ENCODE measurements at places on chromosomes 7 and 10. TPM values are rescaled to one million over a fixed set of nuclear protein-coding genes. Genes with fewer than 3 reads are reported as not detected.

AMPH gene
- total RNA-seq, result 29.2 TPM

ABCB1 gene
- 6.7 TPM for total RNA-seq

MYOF gene
- 3.1 TPM for total RNA-seq

MRLN gene
- total RNA-seq, result 0.63 TPM

VWA2 gene
- total RNA-seq, result 0.09 TPM

FMC1 gene
- 23.6 TPM for total RNA-seq

ARHGAP21 gene
- total RNA-seq, result 94.1 TPM

PNLIPRP1 gene
- not detected for total RNA-seq

ANKRD61 gene
- 1.3 TPM for total RNA-seq

FAS gene
- 3.6 TPM for total RNA-seq

CHAT gene
- 2.4 TPM for total RNA-seq

FOXI2 gene
- 0.32 TPM for total RNA-seq

HYCC1 gene
- 68.4 TPM for total RNA-seq

EIF3B gene
- total RNA-seq, result 218 TPM

IFIT1B gene
- total RNA-seq, result 1.0 TPM

AHCYL2 gene
- 113 TPM for total RNA-seq

SMNDC1 gene
- 26.5 TPM for total RNA-seq

SLC39A12 gene
- total RNA-seq, result 2.1 TPM

SYT15 gene
- 1.3 TPM for total RNA-seq

SNCG gene
- total RNA-seq, result 572 TPM

SPDYE8 gene
- 0.43 TPM for total RNA-seq

TCAF2 gene
- total RNA-seq, result 2.6 TPM

DLX6 gene
- total RNA-seq, result 0.10 TPM

VPS50 gene
- 25.7 TPM for total RNA-seq

SPDYE1 gene
- total RNA-seq, result 0.50 TPM

MYO3A gene
- 2.7 TPM for total RNA-seq

NYAP1 gene
- 17.0 TPM for total RNA-seq

LOXL4 gene
- 0.52 TPM for total RNA-seq

MYL10 gene
- not detected for total RNA-seq

Measured in motor neuron (in vitro differentiated cells).